ENCODE measurements at places on chromosomes 4 and X. TPM values are rescaled to one million over a fixed set of nuclear protein-coding genes. Genes with fewer than 3 reads are reported as not detected.

Gene PDHA1
- 184 TPM for total RNA-seq

Gene KLHL4
- 87.8 TPM for total RNA-seq

Gene HHIP
- 29.3 TPM for total RNA-seq

Gene STATH
- total RNA-seq: not detected

Gene HSFX2
- 0.16 TPM for total RNA-seq

Gene MRPS18C
- 22.8 TPM for total RNA-seq

Gene INTS6L
- 3.0 TPM for total RNA-seq

Gene HAND2
- total RNA-seq: not detected

Gene HSD17B13
- 0.13 TPM for total RNA-seq

Gene CFAP47
- not detected for total RNA-seq

Gene SLITRK4
- total RNA-seq: 2.9 TPM

Gene TLR3
- 1.9 TPM for total RNA-seq

Gene FTSJ1
- total RNA-seq: 34.3 TPM

Gene REST
- 15.1 TPM for total RNA-seq

Gene ADH6
- total RNA-seq: not detected

Gene RHOXF1
- not detected for total RNA-seq

Gene MAGEE1
- total RNA-seq: 0.65 TPM

Gene KIF4A
- total RNA-seq: 11.3 TPM

Gene BANK1
- 0.06 TPM for total RNA-seq

Gene STAP1
- total RNA-seq: not detected

Gene IL13RA1
- total RNA-seq: 35.8 TPM

Gene SYNPO2
- total RNA-seq: 0.44 TPM

Gene TCEAL7
- 2.8 TPM for total RNA-seq

Gene SORBS2
- total RNA-seq: 261 TPM

Gene HDAC8
- total RNA-seq: 20.2 TPM

Gene LRIT3
- total RNA-seq: 0.06 TPM

Gene HMGB3
- total RNA-seq: 23.5 TPM

Gene ZMAT1
- 0.81 TPM for total RNA-seq

Gene ESX1
- not detected for total RNA-seq

Gene AFF2
- under 0.01 TPM for total RNA-seq

Gene GUF1
- 4.5 TPM for total RNA-seq
